Umbilical cord (tissue), 2 donors: ENCODE measurements at places on chromosomes 2 and 18. TPM values are rescaled to one million over a fixed set of nuclear protein-coding genes. Genes with fewer than 3 reads are reported as not detected.

The ZNF892 gene
- total RNA-seq, result 21.2 TPM

The ZNF385B gene
- 0.72 TPM for total RNA-seq

The LCT gene
- 1.7 TPM for total RNA-seq

DNA sequence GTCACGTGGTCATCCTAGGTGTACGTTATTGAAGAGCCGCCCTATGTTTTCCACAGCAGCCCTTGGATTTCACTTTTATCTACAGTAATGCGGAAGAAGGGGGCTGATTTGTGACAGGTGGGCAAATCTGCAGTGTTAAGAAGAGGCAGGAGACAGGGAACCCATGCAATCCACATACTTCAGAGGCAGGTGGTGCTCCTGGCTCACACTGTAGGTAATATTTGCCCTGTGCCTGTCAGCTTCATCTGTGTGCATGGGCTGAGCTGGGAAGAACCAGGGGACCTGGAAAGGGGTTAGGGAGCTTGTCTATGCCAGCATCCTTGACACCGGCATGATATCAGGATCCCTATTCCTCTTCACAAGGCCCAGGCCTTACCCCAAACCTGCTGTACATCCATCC is 183.9 kb downstream of the SH3RF3 start:
- no peak for DNase-seq

The SLC39A6 gene
- total RNA-seq, result 86.9 TPM
